ENCODE measurements at places on chromosomes 16 and 17.

- DNase-seq, result no peak
Observed at GRCh38 chr17:17999364-18000029, 26.8 kb downstream of the DRC3 start.

DNA sequence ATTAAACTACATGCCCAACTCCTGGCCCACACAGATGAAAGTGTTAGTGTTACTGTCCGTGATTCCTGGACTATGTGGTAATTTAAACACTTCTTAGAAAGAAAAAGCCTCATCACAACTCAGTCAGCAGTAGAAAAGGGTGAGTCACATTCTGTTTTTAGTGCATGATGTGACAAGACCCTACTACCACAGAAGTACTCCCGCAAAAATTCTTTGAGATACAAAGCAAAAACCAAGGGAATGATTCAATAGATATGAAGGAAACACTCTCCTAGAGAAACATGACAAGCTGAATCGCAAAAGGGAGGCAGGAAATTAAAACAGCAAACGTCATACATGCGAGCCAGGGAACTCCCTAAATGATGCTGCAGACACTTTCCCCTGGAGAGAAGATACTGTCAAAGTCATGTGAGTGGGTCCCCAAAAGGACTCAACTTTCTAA lies 14.4 kb downstream of the SNN start:
- DNase-seq, result peak; percentile 96

GRCh38 chr16:48479329-48479728 lies 94.1 kb upstream of the SIAH1 start:
- no peak for DNase-seq

GRCh38 chr17:15918261-15918660 lies 26.7 kb upstream of the ADORA2B start:
- DNase-seq, result no peak

DNA sequence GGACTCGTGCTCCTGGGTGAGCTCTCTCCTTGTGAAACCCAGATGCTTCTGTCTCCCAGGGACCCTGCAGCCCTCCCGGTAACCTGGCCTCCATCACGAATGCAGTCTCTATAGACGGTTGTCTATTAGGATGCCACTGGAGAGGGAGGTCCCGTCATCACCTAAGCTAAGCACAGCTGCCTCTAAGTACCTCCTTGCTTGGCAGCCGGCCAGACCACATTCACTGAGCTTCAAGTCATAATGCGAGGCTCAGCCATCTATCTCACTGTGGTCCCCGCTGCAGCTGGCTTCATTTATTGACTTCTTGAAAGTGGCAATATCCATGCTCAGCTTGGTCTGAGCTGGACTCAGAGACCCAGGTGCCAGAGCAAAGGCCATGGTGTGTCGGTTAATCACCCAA lies 74.5 kb upstream of the HSBP1 start:
- peak; percentile 16 for DNase-seq

- DNase-seq, result no peak
Observed at GRCh38 chr16:26985100-26986065, 81.3 kb upstream of the C16orf82 start.

GRCh38 chr17:64505340-64506200 lies 519 bp downstream of the DDX5 start:
- peak; percentile 91 for DNase-seq

- DNase-seq, result no peak
Observed at GRCh38 chr17:48624544-48625494, 1.3 kb downstream of the HOXB9 start.

DNA sequence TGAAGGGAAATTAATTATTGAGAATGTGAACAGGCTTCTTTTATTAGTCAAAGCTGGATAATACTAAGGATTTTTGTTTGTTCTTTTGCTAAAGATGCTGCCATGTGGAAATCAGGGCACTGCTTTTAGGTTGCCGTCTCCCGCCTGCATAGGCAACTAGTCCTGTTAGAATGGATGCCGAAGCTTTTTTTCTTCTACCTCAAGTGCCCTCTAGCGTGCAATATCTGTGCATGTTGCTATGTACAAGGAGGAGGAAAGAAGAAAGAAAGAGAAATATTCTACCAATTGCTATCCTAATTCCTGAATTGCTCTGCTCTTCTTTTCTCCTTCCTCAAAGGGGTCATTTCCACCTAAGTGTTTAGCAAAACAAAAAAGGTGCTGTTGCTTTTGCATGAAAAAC lies 5.2 kb upstream of the CDH8 start:
- peak; percentile 73 for DNase-seq

- DNase-seq, result no peak
Observed at GRCh38 chr16:23055481-23055880, 93.8 kb downstream of the USP31 start.

DNA sequence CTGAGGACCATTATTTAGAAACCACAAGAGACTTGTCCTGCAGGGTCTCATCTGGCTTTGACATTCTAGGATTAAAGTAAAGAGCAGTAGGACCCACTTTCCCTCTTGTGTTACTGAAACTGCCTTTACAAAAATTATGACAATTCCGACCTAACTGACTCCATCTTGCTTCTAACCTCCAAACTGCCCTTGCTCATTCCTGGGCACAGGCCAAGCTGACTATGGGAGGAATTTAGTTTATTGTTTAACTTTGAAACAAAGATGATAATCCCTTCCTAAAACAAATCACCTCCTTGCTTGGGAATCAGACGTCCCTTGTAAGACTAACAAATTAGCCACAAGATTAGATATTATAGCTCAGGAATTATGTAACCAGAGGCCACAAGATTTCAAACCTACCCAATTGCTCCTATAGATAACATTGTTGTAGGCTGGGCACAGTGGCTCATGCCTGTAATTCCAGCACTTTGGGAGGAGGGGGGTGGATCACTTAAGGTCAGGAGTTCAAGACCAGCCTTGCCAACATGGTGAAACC lies 87.0 kb upstream of the FBXO47 start:
- DNase-seq, result no peak

GRCh38 chr17:51421525-51421924 lies 161.2 kb downstream of the UTP18 start:
- DNase-seq, result no peak

GRCh38 chr16:46748775-46749705 lies 896 bp upstream of the MYLK3 start:
- no peak for DNase-seq

GRCh38 chr16:49499414-49499785 lies 125.8 kb downstream of the C16orf78 start:
- no peak for DNase-seq

GRCh38 chr16:15576960-15577958 lies 65.7 kb downstream of the MARF1 start:
- no peak for DNase-seq

DNA sequence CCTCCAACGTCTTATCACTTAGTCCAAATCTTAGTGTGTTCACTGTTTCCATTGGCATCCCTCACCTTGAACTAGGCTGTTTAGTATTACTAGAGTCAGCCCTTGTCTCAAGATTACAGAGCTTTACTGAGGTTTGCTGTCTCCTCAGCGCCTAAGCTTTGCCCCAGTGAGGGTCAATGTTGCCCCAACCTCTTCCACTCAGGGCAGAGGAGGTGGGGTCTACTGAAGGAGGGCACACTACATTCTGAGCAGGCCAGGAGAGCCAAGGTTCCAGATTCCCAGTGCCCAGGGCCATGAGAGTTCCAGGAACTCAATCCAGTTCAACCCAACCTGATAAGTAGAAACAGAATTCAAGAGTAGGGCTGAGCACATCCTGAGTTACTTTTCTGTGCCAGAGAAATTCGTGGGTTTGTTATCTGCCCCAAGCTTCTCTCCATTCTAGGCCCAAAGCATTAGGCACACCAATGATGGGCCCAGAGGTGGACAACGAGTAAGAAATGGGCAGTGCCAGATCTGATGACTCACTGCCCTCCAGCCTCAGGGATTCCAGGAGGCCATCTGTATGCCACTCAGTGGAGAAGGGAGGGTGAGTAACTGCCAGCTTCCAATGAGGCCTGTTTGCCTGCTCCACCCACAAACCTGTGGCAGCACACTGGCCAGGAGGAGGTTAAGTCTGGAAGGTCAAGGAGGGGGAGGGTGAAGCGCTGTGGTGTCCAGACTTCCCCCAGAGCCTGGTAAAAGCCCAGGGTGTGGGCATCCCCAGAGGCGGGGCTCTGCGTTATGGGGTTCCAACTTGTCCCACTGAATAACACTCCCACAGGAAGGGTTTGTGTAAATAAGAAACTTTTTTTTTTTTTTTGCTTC lies 8.2 kb downstream of the TUBG2 start:
- DNase-seq, result peak; percentile 79

GRCh38 chr17:60645918-60646523 lies 31.6 kb upstream of the BCAS3 start:
- DNase-seq, result no peak

DNA sequence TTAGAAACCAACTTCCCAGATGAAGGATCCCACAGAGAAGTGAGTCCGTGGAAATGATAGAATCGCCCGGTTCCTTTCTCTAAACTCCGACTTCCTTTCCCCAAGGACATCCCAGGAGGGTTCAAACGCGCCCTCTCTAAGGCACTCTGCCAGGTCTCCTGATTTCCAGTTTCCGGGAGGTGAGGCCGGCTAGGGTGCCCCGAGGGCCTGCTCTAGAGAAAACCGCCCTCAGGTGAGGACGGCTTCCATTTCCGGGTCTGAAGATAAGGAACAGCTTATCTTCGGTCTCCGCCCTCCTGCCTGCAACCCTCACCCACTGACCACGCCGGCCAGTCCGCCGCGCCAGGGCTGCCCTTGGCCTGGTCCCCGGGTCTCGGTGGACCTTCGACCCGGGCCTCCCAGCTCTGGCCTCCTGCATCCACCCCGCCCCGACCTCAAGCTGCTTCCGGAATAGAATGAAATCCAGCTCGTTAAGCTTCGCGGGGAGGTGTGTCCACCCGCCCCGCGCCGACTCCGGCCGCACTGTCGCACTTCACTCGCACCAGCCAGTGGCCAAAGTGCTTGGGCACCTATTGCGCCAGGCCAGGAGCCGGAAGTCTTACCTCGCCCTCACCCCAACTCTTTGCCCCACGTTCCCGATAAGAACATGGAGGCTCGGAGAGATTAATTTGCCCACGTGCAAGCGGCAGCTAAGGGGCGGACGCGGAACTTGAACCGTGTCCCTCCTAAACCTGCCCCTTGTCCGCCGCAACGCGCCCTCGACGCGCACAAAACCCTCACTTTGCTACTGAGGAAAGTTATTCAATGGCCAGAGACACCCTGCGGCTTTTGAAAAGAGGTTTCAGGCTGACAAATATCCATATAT lies 836 bp upstream of the MMP15 start:
- DNase-seq, result no peak

DNA sequence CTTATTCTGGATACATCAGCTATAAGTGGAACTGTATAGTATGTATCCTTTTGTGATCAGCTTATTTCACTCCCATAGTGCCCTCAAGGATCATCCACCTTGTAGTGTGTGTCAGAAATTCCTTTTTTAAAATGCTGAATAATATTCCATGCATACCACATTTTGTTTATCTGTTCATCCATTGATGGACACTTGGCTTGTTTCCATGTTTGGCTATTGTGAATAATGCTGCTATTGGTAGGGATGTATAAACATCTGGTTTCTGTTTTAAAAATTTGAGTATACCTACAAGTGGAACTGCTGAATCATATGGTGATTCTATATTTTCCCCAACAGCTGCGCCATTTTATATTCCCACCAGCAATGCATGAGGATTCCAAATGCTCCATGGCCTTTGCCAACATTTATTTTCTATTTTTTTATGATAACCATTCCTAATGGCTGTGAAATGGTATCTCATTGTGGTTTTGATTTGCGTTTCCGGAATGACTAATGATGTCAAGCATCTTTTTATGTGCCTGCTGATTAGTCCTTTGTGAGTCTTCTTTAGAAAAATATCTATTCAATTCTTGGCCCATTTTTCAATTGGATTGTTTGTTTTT lies 11.6 kb downstream of the RCVRN start:
- DNase-seq, result peak; percentile 54

DNA sequence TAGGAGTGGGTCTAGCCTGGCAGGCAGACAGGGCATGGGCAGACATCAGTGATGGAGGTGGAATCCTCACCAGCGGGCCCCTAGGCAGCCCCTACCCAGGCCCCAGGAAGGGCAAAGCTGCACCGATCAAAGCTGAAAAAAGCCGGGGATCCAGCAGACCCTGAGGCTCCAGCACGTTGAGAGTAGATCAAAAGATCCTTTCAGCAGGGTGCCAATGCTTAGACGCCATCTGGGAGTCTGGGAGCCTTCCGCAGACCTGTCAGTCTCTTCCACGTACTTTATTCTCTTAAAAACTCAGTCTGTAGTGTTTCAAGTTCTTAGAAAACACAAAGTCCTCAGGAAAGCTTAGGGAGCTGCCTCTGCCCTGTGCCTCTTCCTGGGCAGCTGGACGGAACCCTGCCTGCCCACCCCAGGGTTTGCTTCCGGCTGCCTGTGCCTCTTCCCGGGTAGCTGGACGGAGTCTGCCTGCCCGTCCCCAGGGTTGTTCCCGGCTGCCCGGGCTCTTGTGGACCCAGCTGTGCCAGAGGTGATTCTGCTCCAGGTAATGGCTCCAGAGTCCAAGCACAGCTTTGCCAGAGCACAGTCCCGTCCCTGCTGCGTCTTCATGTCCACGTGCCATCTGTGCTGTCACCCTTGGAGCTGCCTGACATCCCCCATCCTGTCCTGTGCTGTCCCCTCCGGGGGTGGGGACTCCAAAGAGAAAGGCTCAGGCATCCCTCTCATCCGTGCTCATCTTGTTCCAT lies 50.8 kb upstream of the PVALEF start:
- no peak for DNase-seq

DNA sequence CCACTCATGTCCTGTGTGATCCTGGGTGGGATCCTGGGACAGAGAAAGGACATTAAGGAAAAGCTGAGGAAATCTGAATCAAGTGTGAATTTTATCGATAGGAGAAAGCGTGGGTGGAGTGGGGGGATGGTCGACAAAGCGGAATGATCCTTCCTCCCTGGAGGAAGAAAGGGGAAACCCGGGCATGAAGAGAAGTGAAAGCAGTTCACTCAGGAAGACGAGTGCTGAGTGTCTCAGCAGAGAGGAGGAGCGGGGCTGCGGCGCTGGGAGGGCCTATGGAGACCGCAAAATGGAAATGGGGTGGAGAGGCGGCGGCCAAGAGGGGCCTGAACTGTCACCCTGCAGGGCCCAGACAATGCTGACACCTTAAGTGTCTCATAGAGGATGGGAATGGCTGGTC lies 8.7 kb downstream of the ZDHHC7 start:
- DNase-seq, result no peak

GRCh38 chr17:73205459-73205961 lies 12.7 kb downstream of the COG1 start:
- no peak for DNase-seq

- peak; percentile 44 for DNase-seq
Observed at GRCh38 chr17:78973196-78973595, 6.5 kb downstream of the LGALS3BP start.

- DNase-seq, result peak; percentile 8
Observed at GRCh38 chr17:22600644-22601298, 908.4 kb downstream of the KCNJ18 start.

GRCh38 chr16:79013930-79014660 lies 586.4 kb downstream of the MAF start:
- DNase-seq, result no peak

Data from fibroblast of skin of back (primary cell).